ENCODE measurements at places on chromosomes 1 and 21.

DNA sequence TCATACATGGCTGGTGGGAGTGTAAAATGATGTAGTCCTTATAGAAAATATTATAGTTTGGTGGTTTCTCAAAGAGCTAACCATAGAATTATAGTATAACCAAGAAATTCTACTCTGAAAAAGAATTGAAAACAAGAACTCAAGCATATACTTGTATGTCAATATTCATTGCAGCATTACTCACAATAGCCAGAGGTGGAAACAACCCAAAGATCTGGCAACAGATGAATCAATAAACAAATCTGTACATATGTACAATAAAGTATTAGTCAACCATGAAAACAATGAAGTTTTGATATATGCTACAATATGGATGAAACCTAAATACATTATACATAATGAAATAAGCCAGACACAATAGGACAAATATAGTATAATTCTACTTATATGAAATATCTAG, 29.7 kb downstream of the XCL1 start:
- no peak for DNase-seq

DNA sequence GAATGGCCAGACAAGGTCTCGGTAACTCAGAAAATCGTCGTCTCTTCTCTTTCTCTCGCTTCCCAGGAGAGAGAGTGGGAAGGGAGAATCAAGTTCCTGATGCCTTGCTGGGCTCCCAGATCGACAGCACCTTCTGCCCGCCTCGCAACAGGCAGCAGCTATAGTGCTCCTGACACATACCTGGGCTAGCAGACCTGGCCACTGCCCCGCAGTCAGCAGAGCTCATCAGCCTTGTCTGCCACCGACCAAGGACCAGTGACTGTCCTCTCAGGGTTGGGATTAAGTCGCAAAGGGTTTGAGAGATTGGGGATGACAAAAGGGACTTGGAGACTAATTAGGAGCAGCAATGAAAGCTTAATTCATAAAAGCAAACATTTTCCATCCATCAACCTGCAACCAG, 4.1 kb downstream of the RUNX3 start:
- DNase-seq = no peak

DNA sequence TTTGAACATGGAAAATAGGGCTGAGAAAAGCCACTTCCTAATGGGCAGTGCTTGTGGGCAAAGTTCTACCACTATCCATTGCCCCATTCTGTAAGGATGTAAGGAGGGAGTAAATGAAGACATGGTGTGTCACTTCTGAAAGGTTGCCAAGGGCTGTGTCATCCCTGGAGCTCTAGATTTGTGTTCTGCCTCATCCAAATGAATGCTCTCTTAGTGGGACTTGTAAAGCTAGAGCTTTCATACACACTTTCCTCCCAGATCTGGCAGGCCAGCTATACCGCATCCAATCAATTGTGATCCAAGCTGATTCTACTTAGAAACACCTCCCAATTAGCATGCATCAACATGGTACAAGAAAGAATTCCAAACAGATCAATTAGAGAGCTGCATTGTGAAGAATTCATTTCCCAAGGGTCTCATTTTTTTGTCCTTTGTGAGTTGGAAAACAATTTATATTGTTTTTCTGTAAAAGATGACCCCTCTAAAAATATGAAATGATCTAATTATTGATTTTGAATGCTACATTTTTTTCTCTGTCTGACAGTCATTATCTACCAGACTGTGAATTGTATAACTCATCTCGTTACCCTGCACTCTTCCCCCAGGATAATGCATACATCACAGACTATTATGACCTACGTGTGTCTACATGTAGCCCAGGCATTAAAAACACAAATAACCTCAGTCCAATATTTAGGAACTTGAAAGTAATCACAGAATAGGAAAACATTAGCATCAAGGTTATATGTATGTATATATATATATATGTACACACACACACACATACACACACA, 117.1 kb upstream of the DUSP10 start:
- no peak for DNase-seq

DNA sequence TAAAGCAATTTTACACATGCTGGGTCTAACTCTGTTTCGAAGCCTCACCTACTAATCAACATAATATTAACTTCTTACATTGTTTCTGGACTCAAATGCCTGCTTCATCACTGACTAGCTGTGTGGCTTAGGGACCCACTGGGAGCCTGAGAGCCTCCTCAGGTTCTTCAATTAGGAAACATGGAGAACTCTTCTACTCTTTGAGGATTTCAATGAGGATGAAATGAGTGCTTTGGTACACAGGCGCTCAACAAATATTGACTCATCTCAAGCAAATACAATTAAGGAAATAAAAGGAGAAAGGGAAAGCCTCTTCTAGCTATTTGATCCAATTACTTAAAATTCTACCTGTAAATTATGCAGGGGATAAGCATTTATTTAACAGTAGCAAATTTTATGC, 84.4 kb upstream of the JAK1 start:
- no peak for DNase-seq

GRCh38 chr1:64282351-64282750, 78.9 kb downstream of the UBE2U start:
- no peak for DNase-seq

DNA sequence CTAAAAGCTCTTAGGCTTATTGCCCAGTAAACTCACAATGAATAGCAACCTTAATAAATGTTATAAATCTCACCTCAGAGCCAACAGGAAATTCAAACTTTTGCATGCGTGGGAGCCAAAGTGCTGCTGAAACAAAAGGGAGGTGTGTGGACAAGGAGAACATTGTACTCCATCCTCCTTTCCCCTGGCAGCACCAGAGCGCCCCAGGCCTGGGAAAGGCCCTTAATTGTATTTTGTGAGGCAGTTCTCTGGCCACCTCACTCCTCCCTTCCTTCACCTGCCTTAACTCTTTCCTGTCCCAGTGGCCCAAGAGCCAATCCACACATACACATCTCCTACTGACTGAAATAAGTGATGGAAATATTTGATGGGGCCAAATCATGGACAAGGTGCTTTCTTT, 648.5 kb downstream of the LMO4 start:
- no peak for DNase-seq

DNA sequence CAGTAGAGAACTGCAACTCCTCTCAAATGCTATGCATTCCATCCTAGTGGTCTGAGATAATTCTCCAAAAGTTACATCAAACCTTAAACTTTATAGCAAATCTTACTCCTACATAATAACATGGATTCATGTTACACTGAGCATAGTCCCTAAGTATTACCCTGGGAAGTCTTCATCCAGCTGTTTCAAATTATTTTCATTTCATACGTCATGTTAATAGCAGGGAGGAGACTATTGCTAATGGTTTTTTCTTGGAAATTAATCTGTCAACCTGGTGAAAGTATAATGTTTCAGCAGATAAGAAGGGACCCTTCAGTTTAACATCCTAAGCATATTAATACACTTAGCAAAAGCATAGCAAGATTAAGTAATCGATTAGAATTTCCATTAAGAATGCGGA, 318.1 kb downstream of the USP25 start:
- DNase-seq = no peak

- DNase-seq = no peak
These were observed 1.2 kb downstream of the CAMK2N1 start for GRCh38 chr1:20484519-20485462.

- no peak for DNase-seq
These were observed 1.4 kb downstream of the IER5 start for GRCh38 chr1:181089676-181090544.

GRCh38 chr1:37169241-37169640, 134.9 kb upstream of the GRIK3 start:
- DNase-seq = no peak

DNA sequence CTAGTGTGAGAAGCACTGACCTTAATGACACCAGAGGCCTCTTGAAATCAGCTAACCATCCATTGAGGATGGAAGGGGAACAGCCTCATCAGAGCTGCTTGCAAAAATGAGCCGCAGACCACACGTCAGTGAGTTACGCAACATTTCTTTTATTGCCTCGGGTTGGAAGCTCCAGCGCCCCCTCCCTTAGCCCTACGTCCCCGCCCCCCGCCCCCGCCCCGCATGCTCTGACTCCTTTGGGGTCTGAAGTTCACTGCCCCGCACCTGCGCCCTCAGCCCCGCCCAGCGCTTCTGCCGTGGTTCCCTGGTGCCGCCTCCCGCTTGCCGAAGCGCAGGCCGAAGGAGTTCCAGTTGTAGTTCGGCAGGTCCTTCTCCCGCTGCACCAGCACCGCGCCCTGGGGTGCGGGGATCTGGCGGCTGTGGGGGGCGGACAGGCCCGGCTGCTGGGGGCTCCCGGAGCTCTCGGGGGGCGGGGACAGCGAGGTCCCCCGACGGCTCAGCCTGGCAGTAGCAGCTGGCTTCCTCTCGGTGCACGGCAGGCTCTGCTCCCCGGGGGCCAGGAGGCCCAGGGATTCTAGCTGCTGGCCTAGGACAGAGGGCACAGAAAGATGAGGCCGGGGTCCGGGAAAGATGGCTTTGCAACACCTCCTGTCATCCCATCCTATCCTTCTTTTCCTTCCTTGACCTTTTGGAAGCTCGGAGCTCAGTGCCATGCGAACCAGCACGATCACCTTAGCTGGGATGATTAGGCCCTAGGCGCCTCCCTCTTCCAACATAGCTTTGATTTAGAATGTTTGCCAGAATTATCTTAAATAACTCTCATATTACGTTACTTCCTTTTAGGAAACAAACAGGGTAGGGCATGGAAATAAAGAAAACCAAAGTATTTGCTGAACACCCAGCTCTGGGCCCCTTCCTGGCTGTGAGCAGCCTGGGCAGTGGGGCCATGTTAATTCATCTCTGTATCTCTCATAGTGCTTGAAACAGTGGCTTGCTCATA, 5.8 kb downstream of the KISS1 start:
- DNase-seq = peak; percentile 71

- no peak for DNase-seq
These were observed 77.3 kb downstream of the ARHGEF10L start for GRCh38 chr1:17616731-17617279.
